Right renal pelvis (tissue), 4 donors: ENCODE measurements at places on chromosomes 6 and 20. TPM values are rescaled to one million over a fixed set of nuclear protein-coding genes. Genes with fewer than 3 reads are reported as not detected.
A peak's percentile ranks its signal among the peaks of the same experiment; 100 is the strongest.

DNA sequence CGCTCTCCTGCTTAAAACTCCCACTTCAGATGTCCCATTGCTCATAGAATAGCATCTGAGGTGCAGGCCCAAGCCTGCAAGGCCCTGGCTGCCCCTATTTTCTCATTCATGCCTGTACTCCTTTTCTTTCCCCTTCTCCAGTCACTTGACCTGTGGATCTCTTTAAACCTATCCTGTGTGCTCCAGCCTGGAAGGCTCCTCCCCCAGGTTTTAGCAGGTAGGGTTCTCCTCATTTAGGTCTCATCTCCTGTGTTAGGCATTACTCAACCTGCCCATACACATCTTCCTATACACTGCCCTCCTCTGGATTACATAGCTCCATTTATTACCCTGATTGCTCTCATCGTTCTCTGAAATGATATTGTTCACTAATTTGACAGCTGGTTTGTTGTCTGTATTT lies 185.3 kb downstream of the BACH2 start:
- DNase-seq: no peak

- no peak for DNase-seq
These were observed 25.0 kb upstream of the FAM217A start for GRCh38 chr6:4103929-4104328.

DNA sequence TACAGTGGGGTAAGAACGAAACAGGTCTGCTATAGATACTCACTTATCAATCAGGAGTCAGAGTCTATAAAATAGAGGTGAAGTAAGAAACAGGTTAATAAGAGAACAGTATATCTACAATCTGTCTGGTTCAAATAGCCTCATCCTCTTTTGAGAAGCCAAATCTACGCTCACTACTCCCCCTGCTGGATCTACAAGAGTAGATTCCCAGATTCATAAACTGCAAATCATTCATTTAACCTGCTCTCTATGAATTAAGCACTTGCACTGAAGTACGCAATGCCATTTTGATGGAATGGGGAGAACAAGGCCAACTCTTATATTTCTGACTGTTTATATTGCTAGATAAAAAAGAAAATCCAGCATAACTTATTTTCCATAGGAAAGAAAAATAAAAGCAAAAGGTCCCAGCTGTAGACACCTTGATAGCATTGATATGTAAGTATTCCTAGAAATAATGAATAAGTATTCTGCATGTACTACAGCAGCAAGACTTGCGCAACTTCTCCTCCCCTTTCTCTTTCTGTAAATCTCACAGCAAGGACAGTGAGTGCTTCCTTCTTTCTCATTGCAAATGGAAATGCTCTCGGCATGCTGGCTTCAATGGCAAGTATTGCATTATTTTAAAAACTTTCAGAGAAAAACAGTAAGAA lies 92.3 kb downstream of the RFX6 start:
- DNase-seq: peak; percentile 18

GRCh38 chr6:102517506-102517905 lies 1124.0 kb downstream of the GRIK2 start:
- DNase-seq: no peak

The PHACTR1 gene
- polyA plus RNA-seq: 14.3 TPM

DNA sequence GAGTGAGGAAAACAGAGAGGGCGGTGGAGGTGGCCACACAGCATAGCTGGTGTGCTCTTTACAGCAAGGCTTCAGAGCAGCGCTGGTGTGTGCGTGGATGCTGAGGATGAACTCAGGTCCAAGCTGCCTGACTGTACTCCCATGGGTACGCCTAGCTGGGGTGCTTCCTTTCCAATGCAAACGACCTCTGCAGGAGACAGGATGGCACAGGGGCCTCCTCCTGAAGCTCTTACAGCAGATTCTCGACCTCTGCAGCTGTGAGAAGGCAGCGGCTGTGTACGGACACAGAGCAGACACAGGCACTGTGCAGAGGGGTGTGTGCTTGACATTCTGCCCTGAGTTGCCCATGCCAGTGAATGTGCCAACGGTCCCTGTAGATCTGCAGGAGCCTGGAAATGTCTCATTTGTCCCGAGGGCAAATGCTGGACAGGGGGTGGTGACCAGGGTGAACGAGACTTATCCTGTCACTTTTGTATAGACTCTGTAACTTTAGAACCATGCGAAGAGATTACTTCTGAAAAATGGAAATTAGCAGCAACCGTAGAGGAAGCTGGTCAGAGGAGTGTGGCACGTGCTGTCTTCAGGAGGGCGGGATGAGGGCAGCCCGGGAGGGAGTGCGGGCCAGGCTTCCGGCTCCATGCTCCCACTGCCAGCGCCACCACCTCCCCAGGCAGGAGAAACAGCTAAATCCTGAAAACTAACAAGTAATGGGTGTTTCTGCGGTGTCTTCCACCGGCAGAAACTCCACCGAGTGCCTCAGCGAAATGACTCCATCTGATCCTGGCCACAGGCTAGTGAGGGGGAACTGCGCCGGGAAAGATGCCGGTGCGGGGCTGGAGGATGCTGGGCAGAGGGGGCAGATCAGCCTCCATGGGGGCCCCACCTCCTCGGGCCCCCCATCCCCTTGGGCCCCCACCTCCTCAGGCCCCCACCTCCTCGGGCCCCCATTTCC lies 120.9 kb upstream of the RPS6KA2 start:
- no peak for DNase-seq

- DNase-seq: no peak
These were observed 52.5 kb upstream of the HECA start for GRCh38 chr6:139082370-139082769.

DNA sequence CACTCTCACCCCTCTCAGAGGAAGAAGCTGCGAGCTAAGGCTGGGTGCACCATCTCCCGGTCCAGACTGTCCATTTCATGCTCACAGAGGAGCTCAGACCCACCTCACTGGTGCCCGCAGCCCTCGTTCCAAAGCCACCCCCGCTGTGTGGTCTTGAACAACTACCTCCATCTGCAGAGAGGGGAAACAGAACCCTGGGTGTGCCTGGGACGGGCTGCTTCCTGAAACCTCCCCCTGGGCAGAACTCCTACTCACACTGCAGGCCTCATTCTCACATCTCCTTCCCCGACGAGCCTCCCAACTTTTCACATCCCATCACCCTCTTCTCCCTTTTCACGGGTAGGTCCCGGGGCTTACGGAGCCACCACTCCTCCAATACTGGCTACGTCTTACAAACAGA lies 18.1 kb downstream of the PMEPA1 start:
- DNase-seq: no peak

DNA sequence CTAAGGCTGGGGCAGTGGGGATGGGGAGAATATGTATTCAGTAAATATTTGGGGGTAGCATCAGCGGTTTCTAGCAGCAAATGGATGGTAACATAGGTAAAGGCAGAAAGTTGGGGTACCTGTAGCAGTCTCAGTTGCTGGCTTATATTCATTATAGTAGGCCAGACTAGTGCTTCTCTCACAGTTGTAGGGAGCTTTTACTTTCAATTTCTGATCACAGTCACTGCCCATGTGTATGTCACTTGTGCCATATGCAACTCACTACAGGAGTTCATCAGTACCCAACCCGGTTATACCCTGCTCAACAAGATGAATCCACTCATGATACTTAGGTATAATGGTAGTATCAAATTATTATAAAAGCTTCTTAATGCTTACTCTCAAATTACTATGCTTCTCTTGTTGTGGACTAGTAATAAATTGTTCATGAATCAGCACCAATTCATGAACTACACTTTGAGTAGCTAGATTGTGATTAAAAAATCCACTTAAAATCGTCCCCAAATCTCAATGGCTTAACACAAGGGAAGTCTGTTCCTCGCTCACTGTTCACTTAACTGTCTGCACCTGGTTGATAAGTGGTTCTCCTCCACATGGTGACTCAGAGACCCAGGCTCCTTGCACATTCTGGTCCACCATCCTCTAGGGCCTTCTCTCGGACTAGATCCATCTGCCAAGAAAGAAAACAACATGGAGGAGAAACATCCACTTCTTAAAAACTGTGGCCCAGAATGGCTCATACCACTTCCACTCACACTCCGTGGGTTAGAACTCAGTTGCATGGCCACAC lies 31.3 kb upstream of the MYLIP start:
- DNase-seq: no peak

DNA sequence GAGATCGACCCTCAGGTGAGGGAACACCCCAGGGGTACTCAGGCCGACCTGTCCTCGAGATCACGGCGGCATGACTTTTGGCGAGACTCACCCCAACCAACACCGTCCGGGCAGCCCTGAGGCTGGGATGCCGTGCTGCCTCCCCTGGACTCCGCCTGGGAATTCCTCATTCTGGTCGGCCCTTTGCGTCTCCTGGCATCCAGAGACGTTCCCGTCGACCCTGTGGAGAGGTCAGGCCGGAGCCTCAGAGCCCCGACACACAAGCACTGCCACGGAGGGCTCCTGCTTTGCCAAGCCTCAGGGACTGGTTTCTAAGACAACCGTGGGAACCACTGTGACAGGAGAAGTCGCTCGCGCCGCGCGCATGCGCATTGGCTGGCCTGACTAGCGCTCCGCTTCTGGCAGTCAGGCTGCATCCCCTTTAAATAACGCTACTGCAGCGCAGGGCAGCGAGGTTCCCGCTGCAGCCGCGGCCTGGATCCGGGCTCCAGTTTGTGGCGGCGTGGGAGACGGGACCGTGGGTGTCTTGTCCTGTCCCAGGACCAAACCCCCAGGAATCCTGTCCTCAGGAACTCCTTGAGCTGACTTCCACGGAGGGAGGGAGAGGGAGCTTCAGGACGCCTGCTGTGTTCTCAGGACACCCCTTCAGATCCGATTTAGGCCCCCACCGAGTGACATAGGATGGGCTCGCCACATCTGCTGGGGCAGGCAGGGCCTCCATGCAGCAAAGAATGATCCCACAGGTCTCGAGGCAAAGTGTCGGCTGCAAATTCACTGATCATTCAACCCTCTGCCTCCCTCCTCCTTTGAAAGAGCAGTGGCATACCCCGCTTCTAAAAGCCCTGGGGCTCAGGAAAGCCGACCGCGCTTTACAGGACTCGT lies 163.2 kb upstream of the ZNF337 start:
- no peak for DNase-seq

The TNFRSF21 gene
- 32.1 TPM for polyA plus RNA-seq

DNA sequence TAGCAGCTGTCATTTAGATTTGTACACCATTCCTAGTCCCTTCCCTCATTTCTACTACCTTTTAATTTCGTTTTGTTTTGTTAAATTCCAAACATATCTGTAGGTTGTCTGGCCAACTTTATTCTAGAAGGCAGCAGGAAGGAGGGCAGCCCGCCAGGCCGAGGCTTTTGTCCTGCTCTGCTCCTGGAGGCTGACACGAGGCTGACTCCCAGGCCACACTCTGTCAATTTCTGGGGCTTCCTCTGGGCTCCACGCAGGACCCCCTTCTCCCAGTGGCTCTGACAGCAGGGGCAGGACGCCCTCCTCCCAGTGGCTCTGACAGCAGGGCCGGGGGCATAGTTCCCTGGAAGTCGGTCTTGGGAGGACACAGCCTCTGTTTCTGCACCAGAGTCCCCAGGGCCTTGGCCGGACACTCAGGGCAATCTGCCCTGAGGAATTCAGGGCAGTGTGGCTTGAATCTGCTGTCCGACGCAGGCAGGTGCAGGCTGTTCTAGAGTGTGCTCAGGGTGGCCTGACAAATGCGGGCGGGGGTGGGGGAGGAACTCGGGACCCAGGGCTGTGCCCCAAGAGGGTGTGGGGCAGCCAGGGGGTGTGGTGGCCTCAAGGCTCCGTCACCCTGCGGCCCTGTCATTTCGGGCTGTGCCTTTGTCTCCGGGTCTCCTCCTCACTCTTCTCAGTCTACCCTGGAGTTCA lies 11.8 kb downstream of the SMOC2 start:
- no peak for DNase-seq

DNA sequence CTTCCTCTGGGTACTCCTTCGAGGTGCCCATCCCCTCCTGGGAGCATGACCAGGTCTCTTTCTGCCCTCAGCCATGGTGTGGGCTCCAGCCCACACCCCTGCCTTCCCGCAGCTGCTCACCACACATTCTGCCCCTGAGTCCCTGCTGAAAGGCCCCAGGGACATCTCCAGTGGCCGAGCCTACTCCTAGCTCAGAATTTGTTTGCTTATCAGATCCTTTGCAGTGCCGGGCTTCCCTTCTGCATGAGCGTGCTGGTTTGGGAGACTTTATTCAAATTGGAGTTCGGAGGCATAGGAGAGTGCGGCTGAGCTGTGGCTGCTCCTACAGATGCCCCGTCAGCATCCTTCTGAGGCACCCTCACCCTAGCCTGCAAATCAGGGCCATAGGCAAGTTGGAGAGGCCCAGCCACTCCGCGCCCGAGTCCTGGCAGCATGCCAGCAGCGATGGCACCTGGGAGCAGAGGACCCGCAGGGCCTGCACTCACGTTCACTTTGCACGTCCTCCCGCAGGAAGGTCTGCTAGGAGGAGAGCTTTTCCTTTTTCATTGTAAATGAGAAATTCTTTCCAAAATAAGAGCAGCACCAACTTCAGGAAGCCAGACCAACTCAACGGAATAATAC lies 327.3 kb downstream of the QKI start:
- DNase-seq: no peak

The DEFB132 gene
- 0.08 TPM for polyA plus RNA-seq

The NMBR gene
- polyA plus RNA-seq: 0.44 TPM

The KCNS1 gene
- 0.37 TPM for polyA plus RNA-seq

GRCh38 chr20:37690626-37691369 lies 3.0 kb upstream of the CTNNBL1 start:
- DNase-seq: no peak

The MRAP2 gene
- 4.0 TPM for polyA plus RNA-seq

GRCh38 chr6:49784272-49784671 lies 2.8 kb downstream of the PGK2 start:
- no peak for DNase-seq

DNA sequence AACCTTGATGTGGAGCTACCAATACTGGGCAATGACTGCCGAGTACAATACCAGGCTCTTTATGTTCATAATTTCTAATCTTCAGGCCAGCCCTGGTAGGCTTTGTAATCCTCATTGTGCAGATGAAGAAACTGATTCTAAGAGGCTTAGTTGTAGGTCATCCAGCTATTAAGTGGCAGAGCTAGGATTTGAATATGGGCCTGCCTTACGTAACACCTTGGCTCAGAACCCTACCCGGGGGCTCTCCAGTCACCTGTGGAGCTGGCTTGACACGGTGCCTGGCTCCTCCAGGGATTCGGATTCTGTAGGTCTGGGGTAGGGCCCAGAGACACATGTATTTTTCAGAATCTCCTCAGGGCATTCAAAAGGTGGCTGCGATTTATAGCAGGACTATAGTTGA lies 515.5 kb downstream of the QKI start:
- DNase-seq: no peak

The ARMH2 gene
- polyA plus RNA-seq: 0.09 TPM

The TPBG gene
- polyA plus RNA-seq: 23.1 TPM

- DNase-seq: no peak
These were observed 91.4 kb upstream of the RNF217 start for GRCh38 chr6:124870611-124871459.

- no peak for DNase-seq
These were observed 42.0 kb upstream of the OLIG3 start for GRCh38 chr6:137536104-137536773.

GRCh38 chr6:111730864-111731263 lies 125.2 kb upstream of the TRAF3IP2 start:
- no peak for DNase-seq

DNA sequence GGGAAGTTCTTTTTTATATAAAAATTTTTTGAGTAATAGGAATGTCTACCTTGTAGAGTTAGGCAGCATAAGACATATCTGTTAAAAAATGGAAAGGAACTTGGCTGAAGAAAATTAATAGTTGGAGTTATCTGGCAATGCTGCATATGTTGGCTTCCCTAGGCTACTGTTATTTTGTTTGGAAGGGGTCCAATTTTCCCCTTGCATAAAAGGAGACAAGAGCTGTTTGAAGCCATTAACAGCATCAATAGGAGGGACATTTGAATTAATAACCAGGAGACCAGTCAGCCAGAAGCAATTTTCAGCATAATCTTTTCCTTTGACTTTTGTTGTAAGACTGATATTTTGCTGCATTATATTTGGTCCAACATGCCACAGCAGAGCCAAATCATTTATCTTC lies 80.9 kb upstream of the TAB2 start:
- DNase-seq: no peak

GRCh38 chr6:136963259-136963658 lies 41.2 kb downstream of the SLC35D3 start:
- no peak for DNase-seq
